ENCODE measurements at places on chromosomes 7 and 10.

- DNase-seq = no peak
Observed at GRCh38 chr7:100642534-100642907, 1.2 kb upstream of the TFR2 start.

DNA sequence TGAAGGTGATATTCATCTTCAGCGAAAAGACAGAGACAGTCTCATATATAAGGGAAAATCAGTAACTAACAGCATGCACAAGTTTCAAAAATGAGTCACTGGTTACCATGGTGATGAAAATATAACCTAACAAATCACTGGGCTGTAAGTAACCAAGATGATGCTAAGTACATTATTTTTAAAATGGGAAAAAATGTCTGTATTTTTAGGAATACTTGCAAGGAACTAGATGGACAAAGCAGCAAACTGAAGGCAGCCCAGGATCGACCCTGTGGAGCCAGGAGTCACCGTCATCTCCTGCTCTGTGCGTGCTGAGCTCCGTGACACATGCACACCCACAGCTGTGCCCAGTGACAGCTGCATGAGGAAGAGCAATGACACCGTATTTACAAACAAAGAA, 137.3 kb downstream of the ELMO1 start:
- DNase-seq = peak; percentile 31

GRCh38 chr7:86931439-86931838, 128.0 kb downstream of the ELAPOR2 start:
- no peak for DNase-seq

- no peak for DNase-seq
Observed at GRCh38 chr10:794382-794956, 105.0 kb upstream of the DIP2C start.

GRCh38 chr10:124249812-124250432, 156.5 kb upstream of the CHST15 start:
- no peak for DNase-seq

DNA sequence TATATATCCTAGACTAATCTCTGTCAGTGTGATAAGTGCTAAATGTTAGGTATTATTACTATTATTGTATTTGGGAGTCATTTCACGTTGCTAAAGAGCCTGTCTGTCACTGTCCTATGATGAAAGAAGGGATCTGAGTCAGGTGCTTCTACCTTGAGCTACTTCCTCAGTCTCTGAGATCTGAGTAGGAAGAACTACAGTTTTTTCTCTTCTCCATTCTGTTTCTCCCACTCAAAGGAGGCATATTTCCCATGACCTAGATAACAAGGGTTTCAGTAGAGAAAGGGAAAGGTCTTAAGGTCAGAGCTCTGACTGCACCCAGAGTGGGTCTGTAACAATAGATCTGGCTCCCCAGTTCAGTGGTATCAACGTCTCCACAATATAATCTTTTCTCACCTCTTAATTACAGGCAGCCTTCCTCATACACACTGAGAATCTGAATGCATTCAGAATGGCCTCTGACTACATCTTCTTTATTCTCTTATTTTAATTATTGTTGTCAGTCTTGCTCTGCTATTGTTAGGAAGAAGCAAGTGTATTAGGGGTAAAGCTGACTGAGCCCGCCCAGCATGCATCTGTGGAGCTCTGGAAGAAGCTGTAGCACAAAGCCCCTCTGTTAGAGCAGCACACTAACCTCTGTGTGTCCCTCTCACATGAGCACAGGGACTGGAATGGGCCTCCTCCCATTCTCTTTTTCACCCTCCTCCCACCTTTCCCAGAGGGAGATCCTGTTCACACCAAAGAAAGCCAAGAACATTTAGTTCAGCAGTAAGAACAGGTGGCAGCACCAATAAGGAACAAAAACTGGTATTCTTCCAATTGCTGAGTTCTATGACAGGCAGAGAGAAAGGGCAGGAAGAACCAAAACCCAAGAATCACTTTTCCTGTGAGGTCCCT, 38.1 kb downstream of the USP54 start:
- no peak for DNase-seq

DNA sequence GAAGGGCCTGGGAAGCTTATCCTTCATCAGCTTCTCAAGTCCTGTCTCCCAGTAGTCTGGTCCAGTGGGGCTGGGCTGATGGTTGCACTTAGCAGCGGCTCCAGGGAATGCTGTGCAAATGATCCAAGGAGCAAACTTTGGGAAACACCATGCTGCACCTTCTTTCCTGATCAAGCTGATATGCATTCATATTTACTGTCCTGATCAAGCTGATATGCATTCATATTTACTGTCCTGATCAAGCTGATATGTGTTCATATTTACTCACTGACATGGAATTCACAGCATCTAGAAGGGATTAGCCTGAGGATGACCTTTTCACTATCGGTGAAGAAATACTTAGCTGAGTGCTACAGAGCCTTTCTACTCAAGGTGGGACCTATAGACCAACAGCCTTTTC, 330.7 kb downstream of the BMPER start:
- no peak for DNase-seq

DNA sequence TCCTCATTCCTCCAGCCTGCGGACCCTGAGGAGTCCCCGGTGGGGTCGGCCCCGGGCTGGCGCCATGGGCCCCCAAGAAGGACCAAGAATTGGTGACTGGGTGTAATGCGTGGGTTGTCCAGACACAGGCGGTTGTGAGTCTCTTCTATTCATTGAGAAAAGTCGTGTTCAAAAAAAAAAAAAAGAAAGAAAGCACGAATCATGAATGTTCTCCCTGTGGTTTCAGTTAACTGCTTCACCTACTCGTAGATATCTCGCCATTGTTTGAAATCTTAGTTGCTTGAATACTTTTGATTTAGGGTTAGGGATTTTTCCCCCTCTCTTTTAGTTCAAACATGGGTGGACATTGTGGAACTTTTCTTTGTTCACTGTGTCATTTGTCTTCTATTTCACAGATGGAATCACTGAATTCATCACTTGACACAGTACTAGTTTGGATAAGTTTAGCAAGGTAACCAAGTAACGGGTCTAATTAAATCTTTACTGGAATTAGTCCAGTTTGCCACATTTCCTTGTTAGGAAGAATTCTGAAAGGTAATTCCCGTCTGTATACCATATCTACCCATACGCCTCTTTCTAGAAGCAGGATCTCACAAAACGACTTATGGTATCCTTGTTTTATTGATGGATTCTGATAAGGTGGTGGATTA, 775 bp downstream of the STARD3NL start:
- DNase-seq = no peak

DNA sequence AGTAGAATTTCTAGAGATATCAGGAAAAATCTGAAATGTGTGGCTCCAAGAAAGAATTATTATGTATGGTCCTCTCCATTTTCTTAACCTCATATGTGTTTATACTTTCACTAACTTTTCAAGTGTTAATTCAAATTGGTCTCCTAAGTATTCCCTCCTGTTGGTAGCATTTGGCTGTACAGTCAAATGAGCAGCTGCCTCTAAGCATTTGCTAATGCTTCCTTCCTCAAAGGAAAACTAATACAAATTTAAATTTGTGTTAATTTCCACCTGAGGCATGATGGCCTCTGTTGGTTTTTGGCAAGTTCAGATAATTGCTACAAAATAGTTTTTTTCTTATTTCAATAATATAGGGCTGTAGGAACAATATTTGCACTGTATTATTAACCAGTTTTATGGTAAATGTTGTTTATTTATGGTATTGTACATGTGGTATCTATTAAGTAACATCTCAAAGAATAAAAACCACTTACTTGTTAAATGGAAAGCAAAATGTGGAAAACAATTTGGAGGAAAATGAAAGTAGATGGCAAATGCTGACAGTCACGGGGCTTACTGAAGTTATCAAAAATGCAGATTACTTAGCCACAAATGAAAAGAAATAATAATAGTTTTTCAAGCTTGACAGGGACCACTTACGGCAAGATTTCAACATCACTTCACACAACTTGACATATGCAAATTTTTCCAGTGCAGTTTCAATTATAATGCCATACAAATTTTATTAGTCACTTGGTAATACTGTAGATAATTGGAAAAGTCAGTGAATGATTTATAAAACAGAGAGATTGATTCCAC, 299.3 kb upstream of the MEOX2 start:
- DNase-seq = no peak

DNA sequence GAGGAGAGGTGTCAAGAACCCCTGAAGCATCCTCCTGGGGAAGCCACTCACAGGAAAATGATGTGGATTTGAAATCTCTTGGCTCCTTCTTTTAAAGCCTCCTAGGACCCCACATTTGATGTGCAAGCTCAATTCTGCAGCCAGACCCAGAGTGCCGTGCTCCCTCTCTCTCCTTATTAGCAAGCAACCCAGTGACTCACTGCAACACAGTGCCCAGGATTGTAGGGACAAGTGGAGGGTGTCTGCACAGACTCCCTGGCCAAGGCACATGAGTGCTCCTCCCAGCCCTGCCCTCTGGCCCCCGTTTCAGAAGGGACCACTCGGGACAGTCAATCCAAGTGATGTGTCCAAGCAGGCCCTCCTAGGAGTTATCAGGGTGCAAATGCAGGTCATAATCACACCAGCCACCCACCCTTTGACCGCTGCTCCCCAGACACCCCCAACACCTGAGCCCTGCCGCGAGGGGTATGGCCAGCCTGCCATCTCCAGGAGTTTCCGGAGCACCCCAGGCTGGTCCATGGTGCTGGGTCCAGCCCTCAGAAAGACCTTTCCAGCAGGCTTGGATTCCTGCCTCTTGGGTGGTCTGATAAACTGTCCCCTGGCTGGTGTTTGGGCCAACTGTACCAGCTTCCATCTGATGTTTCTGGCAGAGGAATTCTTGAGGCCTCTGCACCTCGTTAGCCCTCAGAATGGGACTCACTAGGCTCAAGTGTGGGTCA, 54.5 kb upstream of the CXCL12 start:
- no peak for DNase-seq

DNA sequence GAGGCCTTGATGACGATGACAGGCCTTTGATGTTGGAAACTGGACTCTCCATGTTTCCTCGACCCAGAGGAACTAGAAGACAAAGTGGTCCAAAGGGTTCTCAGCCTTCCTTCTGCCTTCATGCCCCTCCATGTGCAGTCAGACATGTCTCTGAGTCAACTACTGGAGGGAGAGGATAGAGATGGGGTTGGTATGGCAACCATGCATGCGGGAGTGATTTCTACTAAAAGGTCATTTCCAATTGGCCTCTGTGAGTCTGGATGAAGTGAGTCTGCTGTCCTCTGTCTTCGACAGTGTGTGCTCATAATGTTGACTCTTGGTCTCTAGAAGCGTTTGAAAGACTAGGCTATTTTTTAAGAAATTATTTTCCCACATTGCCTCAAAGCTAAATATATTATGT, 29.2 kb downstream of the STK17A start:
- DNase-seq = no peak

DNA sequence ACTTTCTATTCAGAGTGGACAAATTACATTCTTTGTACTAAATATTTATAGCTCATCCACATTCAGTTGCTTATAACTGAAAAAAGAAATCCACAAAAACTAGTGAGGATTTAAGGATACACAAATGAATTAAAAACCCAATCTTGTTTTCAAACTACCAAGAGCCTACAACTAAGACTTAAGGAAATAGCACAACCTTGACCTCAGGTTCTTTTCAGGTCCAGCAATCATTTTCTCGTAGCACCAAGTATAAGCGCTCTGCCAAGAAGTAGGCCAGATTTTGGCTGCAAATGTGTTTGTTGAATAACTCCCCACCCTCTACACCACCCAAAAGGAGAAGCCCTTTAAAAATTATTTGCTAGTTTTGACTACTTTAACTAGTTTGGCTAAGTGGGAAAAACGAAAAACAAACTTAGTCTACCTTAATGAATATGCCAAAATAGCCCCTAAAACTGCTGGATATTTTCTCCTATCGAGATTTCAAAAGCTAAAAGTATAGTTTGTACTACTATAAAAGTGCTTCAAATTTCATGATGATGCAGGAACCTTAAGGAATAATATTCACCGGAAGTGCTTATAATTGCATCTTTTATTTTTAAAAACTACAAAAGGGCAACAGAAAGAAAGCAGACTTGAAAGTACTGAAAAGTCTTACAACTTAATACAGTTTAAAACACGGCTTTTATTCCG, 2.7 kb upstream of the KMT2E start:
- DNase-seq = no peak

DNA sequence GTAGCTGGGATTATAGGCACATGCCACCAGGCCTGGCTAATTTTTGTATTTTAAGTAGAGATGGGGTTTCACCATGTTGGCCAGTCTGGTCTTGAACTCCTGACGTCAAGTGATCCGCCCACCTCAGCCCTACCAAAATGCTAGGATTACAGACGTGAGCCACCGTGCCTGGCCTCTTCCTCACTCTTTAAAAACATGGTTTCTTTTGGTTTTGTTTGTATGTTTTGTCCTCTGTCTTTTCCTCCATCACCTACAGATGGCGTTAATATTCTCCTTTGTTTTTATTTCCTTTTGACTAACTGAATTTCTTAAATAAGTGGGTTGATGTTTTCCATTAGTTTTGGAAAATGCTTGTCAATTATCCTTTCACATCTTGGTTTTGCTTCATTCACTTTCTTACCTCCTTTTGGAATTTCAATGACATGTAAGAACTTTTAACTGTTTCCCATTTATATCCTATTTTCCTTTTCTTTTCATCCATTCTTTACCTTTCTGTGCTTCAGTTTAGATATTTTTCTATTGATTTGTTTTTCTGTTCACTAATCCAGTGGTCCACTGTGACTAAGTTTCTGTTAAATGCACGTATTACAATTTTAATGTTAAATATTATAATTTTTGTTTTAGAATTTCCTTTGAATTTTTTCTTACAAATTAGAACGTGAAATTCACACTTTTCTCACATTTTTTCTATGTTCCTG, 104.1 kb downstream of the ZNF467 start:
- DNase-seq = no peak

GRCh38 chr10:71161425-71161824, 50.9 kb upstream of the UNC5B start:
- DNase-seq = no peak

- DNase-seq = no peak
Observed at GRCh38 chr10:122273966-122274545, 3.0 kb downstream of the BTBD16 start.

DNA sequence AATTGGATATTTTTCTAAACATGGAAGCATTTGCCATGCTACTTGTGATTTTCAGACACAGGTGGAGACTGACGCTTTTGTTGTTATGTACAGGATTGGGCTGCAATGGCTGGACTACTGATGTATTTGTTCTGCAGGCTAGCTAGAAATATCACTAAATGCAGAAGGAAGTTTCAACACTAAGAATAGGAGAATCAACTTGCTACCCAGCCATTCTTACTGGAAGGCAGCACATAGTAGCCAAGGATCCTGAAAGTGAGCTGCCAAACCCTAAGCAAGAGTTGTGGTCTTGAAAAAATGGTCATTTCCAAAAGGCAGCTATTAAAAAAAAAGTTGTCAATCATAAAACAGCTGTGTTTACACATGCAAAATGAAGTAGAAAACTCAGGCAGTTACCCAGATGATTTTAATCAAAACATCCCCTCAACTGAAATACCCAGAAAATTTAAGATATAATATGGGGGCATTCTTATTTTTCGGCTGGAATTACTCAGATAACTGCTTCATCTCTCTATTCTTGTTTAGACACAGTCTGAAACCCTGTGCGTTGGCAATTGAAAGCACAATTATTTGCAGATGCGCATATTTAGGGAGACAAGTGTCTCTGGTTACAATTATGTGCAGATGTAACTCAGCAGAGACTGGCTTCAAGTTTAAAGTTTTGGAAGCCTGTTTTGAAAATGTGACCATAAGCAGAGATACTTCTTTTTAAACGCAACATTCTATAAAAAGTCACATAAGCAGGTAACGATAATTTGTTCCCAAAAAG, 31.2 kb downstream of the GFRA1 start:
- no peak for DNase-seq

Measured in stimulated activated CD4-positive, alpha-beta T cell treated with anti-CD3 and anti-CD28 coated beads, Interleukin-2, amount 100 ng/mL, for 24 hours (primary cell).